Hippocampal formation (tissue), 2 donors: ENCODE measurements at places on chromosomes 4 and X.

DNA sequence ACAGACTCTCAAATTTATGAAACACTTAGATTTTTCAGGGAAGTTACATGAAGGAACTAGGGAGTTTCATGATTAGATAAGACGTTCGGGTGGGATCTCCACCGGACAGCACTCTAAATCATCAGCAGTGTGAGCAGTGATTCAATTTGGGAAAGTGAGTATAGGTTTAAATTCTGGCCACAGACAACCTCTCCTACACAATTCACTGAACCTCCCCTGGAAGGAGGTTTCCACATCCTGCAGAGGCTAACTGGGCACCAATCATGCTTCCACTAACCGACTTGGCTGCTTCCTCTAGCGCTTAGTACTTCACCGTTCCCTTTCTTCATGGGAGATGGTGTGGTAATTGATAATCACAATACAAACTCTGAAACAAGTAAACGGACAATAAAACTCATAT, 5.6 kb downstream of the CXCL9 start:
- no peak for DNase-seq

DNA sequence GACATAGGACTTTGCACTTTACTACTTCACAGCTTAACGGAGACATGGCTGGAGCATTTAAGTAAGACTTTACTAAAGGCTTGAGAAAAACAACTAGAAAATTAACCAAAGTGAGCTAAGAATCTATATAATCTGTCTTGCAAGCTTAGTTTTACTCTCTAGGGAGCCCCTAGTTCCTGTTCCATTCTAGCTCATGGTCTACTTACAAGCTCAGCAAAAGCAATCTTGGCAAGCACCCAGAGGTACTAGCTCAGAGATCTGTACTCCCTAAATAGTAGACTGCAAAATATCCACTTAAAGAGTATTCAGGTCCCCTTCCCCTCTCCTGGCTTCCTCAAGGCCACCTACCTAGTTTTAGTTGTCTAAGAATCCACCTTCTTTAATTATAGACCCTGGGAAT, 469.0 kb downstream of the IDS start:
- no peak for DNase-seq

DNA sequence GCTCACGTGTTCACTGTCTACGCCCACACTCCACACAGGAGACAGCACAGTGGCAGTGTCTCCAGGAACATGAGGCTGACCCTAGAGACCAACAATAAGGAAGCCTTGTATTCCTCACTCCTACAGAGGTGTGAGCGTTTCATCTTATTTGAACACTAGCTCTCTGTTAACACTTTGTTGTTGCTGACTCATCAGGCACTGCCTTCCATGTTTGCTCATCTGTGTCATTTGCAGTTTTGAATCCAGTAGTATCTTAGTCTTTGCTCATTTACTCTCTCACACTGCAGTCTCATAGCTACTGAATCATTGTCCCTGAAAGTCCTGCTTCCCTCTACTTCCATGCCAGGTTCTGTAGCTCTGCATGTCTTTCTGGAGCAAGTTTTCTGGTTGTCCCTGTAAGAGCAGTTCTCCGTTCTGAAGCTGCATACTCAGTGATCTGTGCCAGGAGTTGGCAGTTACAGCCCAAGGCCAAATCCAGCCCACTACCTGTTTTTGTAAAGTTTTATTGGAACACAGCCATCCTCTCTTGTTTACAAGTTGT, 80.3 kb upstream of the DCLK2 start:
- DNase-seq = peak; percentile 5

GRCh38 chr4:53920116-53920515, 144.3 kb downstream of the CHIC2 start:
- no peak for DNase-seq

DNA sequence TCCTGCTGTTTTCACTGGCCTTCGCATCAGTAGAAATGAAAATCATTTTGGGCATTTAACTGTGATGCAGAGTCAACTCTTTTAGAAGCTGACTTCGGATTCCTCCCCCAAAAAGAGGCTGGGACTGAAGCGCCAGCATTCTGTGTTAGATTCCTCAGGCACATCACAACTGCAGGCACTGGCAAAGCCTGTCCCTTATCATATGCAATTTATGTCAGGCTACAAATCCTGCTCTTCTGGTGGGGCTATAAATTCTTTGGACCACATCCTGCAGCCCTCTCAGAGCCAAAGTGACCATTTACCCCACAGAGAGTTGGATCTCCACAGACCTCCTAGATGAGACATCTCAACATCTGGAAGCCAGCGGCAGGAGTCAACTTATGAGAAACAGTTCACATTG, 138.4 kb downstream of the CBR4 start:
- no peak for DNase-seq

GRCh38 chr4:89939994-89940393, 45.3 kb downstream of the MMRN1 start:
- DNase-seq = no peak

- DNase-seq = no peak
These were observed 42.2 kb downstream of the AKAP4 start for GRCh38 chrX:50158593-50158992.

GRCh38 chr4:169566021-169566818, 46.2 kb downstream of the NEK1 start:
- no peak for DNase-seq
